Activated CD4-positive, CD25-positive, alpha-beta regulatory T cell treated with anti-CD3 and anti-CD28 coated beads, Interleukin-2, amount 50 U/mL, for 24 hours (primary cell): ENCODE measurements at places on chromosomes 3 and 15.

DNA sequence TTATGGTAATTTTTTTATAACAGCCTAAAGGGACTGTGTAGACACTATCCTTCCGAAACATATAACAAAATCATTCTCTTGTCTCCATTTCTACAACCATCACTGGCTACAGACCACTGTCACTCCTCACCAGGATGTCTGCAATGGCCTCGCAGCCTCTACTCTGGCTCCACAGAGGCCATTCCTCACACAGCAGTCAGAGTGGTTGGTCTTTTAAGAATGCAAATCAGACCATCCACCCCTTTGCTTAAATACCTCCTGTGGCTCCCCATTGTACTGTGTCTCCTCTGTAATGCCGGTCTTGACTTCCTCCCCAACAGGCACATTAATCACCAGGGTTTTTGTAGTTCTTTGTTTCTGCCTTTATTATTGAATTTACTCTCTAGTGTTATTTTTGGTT, 344.8 kb downstream of the ERC2 start:
- ATAC-seq: no peak

- ATAC-seq: no peak
Measured at GRCh38 chr15:90571063-90571541, 41.4 kb downstream of the CRTC3 start.

- ATAC-seq: no peak
Measured at GRCh38 chr3:174335910-174336309, 523.2 kb upstream of the NAALADL2 start.

DNA sequence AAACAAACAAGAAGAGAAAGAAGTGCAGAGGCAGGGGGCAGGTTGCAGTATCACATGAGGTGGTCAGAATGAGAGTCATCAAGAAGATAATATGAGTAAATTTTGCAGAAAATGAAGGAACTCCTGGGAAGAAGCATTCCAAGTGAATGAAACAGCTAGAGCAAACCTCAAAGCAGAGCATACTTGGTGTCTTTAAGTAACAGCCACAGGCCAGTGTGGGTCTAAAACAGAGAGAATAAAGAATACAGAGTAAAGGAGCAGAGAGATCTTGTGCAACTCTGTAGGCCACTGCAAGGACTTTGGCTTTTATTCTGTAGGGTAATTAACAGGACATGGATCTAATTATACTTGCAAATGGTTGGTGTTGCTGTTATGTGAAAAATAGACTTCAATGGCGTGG, 81.3 kb downstream of the STAC start:
- ATAC-seq: no peak

GRCh38 chr3:150335631-150336030, 72.5 kb upstream of the TSC22D2 start:
- no peak for ATAC-seq
